ENCODE measurements at places on chromosomes 1 and 21.

DNA sequence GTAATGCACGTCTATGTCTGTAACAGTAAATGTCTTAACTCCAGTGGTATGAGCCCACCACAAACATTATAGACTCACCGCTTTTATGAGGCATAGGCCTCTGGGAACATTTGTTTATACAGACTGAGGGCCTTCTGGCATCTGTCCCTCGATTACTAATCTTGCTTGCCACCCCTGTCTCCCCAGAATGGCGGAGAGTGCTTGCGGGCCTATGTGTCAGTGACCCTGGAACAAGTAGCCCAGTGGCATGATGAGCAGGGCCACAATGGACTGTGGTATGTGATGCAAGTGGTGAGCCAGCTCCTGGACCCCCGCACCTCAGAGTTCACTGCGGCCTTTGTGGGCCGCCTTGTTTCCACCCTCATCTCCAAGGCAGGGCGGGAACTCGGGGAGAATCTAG lies 18.3 kb upstream of the SHISA4 start:
- DNase-seq = no peak

DNA sequence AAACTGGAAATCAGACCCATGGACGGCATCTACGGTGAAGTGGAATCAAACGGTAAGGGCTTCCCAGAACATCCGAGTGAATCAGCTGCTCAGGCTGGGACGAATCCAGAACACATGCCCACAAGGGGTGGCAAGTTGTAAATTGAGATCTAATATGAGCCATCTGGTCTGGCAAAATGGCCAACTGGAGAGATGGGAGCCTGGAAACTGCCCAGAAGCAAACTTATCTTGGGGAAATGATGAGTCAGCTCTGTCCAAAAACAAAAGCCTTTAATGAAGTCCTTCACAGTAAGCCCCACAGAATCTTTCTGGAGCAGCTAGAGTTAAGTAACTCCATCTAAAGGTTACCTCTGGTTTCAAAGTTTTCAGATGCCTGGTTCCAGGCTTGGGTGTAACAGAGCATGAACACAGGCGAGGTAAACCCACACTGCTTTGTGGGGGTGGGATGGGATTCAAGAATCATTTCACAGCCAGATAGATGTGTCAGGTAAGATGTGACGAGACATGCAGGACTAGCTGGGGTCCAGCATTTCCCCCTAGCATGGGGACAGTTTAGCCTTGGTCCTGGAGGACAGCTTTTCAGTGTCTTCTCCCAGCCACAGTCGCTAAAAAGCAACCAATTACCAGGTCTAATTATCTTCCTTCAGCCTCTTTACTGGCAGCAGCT lies 10.5 kb upstream of the SRP9 start:
- no peak for DNase-seq

- DNase-seq = no peak
These were observed 323.1 kb downstream of the HHIPL2 start for GRCh38 chr1:222224636-222225315.

GRCh38 chr1:113881661-113882060 lies 5.7 kb downstream of the BCL2L15 start:
- DNase-seq = no peak

- no peak for DNase-seq
These were observed 7.0 kb downstream of the AKT3 start for GRCh38 chr1:243842978-243843511.

GRCh38 chr1:8789314-8790214 lies 27.9 kb downstream of the RERE start:
- DNase-seq = no peak

DNA sequence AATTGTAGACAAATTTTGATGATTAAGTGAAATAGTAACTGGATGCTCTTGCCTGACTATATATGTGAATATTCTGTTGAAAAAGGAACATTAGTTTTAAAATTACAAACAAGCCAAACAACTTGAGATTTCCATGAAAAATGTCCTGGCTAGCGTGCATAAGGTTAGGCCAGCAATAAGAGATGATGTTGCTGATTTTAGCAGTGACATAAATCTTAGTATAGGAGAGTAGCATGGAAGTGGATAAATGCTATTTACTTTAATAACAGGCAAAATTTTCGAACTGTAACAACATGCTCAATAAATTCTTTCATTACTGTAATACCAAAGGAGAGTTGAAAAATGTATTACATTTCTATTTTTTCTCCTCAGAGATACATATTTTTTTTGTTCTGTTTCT lies 266.6 kb downstream of the LRRC7 start:
- no peak for DNase-seq

GRCh38 chr21:21188513-21189195 lies 190.4 kb downstream of the NCAM2 start:
- no peak for DNase-seq

GRCh38 chr1:222792744-222793143 lies 22.1 kb upstream of the DISP1 start:
- DNase-seq = no peak

DNA sequence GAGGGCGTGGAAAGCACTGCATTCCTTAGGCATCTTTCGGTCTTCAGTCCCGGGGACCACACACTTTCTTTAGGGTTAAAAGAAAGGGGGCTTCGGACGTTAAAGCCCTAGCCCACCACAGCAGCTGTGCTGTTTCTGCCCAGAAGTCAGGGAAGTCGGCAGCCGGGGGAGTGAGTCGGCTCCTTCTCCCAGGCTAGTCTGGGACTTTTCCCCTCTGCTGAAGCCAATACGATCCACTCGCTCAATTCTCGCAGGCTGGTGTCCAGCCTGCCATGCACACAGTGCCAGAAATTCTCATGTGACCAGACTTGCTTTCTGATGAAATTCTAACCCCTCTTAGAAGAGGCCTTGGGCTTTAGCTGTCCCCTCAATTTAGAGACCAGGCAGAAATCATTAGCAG lies 67.7 kb downstream of the BCAR3 start:
- no peak for DNase-seq

DNA sequence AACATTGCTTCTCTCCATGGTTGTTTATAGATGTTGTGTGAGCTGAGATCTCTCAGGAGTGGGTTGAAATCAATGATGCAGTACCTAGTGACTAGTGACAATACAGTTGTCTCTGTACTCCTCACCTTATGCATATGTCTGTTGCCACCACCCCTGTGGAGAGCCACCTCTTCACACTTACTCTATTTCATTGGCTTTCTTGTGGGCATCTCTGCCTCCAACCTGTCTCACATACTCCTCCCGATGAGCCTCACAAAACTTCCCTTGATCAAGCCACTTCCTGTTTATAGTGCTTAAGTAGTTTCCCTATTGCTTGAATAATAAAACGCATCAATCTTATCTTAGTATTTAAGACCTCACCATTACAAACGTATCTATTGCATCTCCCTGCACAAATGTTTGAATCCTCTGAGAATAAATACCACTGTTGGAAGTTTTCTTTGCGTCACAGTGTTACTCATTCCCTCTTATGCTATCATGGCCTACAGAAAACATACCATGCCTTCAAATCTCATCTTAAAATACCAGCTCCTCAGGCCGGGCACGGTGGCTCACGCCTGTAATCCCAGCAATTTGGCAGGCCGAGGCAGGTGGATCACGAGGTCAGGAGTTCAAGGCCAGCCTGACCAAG lies 54.7 kb upstream of the GREM2 start:
- no peak for DNase-seq

GRCh38 chr1:54579337-54579781 lies 31.3 kb downstream of the ACOT11 start:
- no peak for DNase-seq

Data from ascending aorta (tissue), 2 donors.